ENCODE measurements at places on chromosomes 2 and 18.

DNA sequence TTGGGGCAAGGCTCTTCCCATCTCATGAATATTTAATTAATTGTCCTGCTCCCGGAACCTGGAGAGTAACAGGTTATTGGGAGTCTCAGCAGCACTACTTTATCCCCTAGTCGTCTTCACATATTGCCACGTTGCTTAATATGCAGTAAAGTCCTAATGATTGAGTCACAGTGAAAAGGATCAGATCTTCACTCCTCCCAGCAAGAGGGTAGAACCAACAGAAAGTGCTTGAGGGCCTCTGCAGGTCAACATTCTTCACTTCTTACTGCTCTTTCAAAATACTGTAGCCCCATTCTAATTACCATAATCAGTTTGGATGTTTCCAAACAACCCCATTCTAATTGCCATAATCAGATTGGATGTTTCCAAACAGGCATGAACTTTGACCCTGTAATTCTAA lies 801.0 kb downstream of the LRRTM4 start:
- no peak for DNase-seq

DNA sequence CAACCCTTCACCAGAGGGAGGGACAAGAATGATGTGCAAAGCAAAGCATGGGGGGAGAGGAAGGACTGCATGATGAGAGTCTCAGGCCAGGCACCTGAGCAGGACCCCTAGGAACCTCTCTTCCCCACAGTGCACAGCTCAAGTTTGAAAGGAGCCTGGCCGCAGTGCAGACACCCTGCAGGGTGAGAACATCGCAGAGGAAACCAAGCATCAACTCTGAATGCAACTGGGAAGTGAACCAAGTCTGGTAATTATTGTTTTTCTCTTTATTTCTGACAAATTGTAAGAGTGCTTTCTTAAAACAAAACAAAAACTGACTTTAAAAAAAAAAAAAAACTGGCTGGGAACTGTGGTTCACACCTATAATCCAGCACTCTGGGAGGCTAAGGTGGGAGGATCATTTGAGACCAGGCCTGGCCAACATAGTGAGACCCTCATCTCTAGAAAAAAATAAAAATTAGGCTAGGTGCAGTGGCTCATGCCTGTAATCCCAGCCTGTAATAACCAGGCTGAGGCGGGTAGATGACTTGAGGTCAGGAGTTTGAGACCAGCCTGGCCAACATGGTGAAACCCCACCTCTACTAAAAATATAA lies 15.3 kb downstream of the NPC1 start:
- no peak for DNase-seq

DNA sequence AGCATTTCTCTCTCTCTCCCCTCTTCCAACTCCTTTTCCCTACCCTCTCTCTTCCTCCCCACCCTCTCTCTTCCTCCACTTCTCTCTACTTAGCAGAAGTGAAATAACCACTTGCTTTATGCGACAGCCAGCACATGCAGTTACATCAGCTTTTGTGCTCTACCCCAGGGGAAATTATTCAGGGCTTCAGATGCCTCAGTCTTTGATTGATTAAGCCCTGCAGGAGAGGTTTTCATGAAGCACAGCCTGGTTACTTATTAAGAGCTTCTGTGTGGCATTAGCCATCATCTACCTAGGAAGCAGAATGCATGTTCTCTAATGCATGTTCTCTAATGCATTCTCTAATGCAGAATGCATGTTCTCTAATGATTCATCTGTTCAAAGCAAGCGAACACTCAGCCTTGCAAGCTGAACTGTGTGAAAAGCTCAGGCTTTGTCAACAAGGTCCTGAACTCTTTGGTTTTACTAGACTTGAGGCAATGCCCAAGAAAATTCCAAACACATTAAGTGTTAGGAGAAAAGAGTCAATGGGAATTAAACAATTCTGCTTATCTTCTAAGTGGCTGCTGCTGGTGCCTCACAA lies 56.1 kb downstream of the LHCGR start:
- no peak for DNase-seq

- DNase-seq, result no peak
Observed at GRCh38 chr2:188308483-188308882, 16.8 kb downstream of the GULP1 start.

DNA sequence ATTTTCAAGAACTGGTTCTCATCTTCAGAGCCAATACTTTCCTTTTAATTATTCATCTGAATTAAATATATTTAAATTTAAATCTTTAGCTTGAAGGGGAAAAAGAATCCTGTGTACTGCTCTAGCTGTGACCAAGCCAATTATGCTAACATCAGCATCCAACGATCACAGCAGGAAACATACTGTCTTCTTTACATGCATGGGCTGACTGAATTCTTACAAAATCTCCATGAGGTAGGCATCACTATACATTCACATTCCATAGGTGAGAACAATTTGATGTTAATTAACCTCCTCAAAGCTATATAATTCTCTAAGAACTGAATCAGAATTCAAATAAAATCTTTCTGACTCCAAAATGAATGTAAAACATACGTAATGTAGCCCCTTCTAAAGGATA lies 118.8 kb upstream of the MAP2 start:
- DNase-seq, result no peak

- DNase-seq, result peak; percentile 58
Observed at GRCh38 chr2:96868555-96869280, 1.2 kb downstream of the SEMA4C start.

DNA sequence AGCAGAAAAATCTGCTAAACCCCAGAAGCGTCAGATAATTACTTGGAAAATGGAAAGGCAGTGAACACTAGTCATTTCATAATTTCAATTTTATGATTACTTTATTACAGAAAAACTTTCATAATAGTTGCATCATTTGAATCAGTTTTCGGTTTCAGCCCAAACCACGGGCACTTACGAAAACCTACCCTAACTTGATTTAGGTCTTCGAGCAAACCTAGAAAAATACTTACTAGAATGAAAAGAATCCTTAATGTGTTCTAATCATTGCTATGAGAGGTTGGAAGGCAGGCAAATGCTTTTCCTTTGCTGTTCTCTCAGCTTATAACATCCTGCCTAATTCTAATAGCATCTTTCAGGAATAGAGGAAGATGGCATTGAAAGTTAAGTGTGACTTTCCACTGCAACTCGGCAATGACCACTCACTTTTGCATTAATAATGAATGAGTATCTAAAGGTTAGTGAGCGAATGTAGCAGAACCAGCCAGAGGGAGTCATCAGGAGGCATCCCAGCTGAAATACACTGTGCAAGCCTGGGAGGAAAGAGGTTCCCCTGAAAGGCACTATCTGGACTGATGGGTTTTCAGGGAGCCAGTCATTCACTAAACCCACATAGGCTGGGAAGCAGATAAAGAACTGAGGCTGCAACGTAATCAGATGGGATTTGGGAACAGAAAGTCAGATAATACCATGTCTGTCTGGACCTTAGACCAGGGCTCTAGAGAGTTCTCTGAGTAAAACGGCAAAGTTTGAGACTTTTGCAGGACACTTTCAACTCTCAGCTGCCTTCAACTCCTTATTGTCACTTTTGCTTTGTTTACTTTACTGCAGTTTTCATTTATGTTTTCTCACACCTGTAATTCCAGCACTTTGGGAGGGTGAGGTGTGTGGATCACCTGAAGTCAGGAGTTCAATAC lies 520.8 kb downstream of the RNF144A start:
- DNase-seq, result peak; percentile 20

DNA sequence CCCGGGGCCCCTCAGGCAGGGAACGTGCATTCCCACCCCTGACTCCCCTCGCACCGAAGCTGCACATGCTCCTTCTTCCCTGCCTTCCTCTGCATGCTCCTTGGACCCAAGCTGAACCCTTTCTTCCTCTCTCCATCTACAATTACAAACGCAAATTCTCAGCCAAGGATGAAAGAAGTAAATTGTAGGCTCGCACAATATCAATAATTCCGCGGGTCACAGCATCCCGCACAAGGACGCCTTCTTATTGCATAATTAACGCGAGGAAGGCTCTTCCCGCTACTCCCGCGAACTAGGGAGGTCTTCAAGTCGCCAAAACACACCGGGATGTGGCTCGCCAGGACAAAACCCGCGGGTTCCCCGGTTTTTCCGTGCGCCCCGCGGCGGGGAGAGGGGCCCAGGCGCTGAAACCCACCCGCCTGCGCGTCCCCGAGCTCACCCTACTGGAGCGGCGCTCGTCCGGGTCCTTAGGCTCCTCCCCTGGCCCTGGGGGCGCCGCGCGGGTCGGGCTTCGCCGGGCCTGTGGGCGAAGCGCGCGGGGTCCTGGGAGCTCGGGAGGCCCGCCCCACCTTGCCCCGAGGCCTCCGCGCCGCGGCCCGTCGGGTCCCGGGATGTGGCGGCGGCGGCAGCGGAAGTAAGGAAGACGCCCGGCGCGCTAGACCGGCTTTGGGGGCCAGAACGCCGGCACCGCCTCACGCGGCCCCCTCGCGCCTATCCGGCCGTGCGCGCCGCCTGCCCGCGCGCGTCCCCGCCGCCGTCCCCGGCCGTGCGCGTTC lies at the start of gene CHST10:
Gene CHST10, minus strand, starts transcription at position 734 of the 776 bp plus-strand sequence. CDS start 10,993 bp downstream, outside the sequence.
- peak; percentile 53 for DNase-seq

- DNase-seq, result peak; percentile 47
Observed at GRCh38 chr2:197294260-197294659, 16.3 kb downstream of the ANKRD44 start.

DNA sequence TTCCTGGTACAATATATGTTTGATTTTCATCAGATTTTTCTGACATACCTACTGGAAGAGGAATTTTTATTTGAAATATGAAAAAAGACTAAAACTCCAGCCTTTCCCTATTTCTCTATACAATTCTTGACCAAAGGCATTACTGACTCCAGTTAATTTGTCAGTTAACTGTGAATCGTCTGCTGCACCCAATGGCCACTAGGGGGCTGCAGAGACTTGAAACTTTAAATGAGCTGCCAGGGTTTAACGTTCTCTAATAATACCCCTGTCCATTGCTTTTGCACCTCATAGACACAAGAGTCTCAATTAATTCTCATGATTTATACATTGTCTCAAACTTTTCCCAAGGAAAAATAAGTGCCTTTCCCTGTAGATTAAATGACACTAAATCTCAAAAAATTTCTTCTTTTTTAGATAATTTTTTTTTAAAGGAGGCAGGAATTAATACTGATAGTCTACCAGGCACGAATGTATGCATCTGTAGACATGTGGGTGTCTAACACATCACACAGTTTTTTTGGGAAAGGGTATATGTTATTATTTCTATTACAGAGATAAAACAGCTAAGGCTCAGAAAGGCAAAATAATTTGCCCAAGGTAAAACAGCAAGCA lies 1.8 kb upstream of the ALK start:
- peak; percentile 49 for DNase-seq

GRCh38 chr2:241733391-241734207 lies 831 bp upstream of the D2HGDH start:
- no peak for DNase-seq

GRCh38 chr2:28590496-28591301 lies 94.8 kb downstream of the PLB1 start:
- no peak for DNase-seq

GRCh38 chr2:119545754-119546446 lies 1.7 kb downstream of the CFAP221 start:
- no peak for DNase-seq

DNA sequence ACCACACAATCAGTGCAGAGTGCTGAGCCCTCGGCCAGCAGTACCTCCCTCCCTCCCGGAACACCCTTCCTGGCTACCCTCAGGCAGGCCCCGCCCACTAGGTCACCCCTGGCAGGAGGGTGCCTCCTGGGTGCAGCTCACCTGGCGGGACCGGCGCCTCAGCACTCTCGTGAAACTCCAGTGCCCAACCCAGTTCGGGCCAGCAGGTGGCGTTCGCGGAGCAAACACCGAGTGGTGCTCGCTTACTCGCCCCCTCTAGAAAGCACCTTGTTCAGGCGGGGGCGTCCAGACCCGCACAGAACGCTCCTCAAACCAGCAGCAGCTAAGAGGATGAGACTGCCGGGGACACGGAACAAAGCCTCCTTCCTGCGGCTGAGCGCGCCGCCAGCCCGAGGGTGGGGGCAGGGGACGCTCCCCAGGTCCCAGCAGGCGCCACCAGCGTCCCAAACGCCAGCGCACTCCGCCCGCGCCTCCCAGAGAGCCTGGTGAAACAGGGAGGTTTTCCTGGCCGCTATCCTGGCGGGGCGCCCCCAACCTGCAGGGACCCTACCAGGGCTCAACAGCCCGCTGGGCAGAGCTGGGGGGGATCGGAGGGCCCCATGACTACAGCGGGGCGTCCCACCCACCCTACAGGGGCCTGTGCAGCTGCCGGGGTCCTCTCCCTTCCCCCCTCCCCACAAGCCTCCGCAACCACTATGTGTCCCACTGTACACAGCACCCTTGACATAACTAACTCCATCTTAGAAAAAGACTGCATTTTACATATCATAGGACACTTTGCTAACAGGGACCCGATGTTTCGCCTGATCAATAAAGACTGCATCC lies 44.7 kb downstream of the MRPS5 start:
- peak; percentile 87 for DNase-seq

GRCh38 chr2:166436189-166436588 lies 57.9 kb downstream of the SCN7A start:
- no peak for DNase-seq

DNA sequence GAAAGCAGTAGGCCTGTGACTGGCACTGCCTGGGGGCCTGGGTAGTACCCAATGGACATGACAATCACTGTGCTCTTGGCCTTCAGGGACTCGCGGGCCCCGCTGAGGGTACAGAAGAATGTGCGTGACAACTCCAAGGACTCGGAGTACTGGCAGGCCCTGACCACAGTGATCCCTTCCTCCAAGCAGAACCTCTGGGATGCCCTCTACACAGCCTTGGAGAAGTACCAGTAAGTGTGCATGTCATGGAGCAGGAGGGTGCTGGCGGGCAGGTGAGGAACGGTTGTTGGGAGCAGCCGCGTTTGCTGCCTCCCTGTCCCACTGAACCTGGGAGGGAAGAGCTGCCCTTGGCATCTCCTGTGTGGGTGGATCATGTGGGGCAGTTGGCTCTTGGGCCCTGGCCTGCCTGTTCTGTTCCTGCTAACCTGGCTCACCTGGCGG lies 23.3 kb downstream of the OTOF start:
- DNase-seq, result no peak

GRCh38 chr2:109342930-109343329 lies 213.9 kb downstream of the SH3RF3 start:
- DNase-seq, result no peak

GRCh38 chr2:28280619-28281018 lies 112.0 kb upstream of the FOSL2 start:
- DNase-seq, result no peak
